ENCODE measurements at places on chromosomes 13 and 19. TPM values are rescaled to one million over a fixed set of nuclear protein-coding genes. Genes with fewer than 3 reads are reported as not detected.

EPS8L1 gene
- polyA plus RNA-seq, result 2.8 TPM

SIGLEC12 gene
- polyA plus RNA-seq, result 0.73 TPM

MEIOSIN gene
- polyA plus RNA-seq, result not detected

ZNF805 gene
- 1.7 TPM for polyA plus RNA-seq

GPR32 gene
- polyA plus RNA-seq, result not detected

PLPPR3 gene
- 0.18 TPM for polyA plus RNA-seq

IL11 gene
- polyA plus RNA-seq, result 0.08 TPM

- H3K4me1 ChIP-seq, result peaks cover 18% of the 10 kb centered on the region
- H3K4me3 ChIP-seq, result no peak overlapping the region
- H3K27me3 ChIP-seq, result no peaks in the 10 kb centered on the region
- no peaks in the 10 kb centered on the region for H3K36me3 ChIP-seq
- no peak overlapping the region for H3K27ac ChIP-seq
Measured at GRCh38 chr13:40547591-40548315, 118.7 kb downstream of the FOXO1 start.

DNA sequence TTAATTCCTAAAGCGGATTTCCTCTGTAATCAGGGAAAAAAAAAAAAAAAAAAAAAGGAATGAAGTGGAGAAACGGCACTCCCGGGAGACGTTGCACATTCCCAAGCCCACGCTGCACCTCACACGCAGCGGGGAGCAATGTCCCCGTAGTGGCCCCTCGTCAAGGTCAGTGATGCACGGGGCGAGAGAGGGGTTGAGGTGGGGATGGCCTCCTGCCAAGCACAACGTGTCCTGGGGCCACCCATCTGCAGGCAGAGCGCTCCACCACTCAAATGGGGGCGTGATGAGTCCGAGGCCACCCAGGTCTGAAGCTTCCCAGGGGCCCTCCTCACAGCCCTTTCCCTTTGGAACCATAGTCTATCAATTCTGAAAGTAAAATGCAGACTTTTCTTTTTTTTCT is 15.1 kb downstream of the PLK5 start:
- H3K4me3 ChIP-seq, result no peak overlapping the region
- peaks cover 8% of the 10 kb centered on the region for H3K4me1 ChIP-seq
- DNase-seq, result peak; percentile 72
- no peaks in the 10 kb centered on the region for H3K27me3 ChIP-seq
- no peaks in the 10 kb centered on the region for H3K36me3 ChIP-seq
- no peak overlapping the region for H3K27ac ChIP-seq

DNA sequence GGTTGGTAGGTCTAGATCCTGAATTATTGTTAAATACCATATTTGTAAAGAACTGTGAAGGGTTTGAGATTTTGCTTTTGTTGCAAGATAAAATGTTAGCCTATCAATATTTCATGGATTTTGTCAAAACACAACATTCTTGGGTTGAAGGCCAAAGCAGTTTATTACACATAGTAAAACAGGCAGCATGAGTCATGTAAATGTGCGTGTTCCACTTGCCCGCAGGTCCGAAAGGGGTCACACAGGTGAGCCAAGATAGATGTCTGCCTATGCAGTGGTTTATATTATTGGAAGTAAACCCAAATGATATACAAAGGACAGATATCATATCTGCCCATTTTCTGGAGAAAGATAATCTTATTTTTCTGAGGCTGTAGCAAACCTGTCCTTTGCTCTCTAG is 1654.4 kb upstream of the SPRY2 start:
- H3K27me3 ChIP-seq, result no peaks in the 10 kb centered on the region
- no peaks in the 10 kb centered on the region for H3K36me3 ChIP-seq
- DNase-seq, result no peak
- no peak overlapping the region for H3K4me3 ChIP-seq

DNA sequence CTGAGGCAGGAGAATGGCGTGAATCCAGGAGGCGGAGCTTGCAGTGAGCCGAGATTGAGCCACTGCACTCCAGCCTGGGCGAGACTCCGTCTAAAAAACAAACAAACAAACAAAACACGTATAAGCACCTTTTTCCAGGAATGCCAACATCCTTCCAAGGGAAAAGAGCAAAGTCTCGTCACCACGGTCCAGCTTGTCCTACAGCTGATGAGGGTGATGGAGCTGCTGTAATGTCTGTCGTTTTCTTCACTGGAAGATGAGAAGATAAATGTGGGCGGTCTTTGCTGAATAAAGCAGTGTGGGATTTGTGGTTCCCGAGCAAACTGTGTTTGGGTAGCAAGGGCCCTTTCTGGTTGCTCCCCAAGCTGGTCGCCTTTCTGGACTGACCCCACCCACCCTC is 166.6 kb downstream of the PTPRS start:
- no peak for DNase-seq
- no peaks in the 10 kb centered on the region for H3K4me1 ChIP-seq
- no peak overlapping the region for H3K27ac ChIP-seq
- no peak overlapping the region for H3K4me3 ChIP-seq
- H3K27me3 ChIP-seq, result no peaks in the 10 kb centered on the region
- H3K36me3 ChIP-seq, result no peaks in the 10 kb centered on the region

GRCh38 chr13:100798739-100799361 is 124.3 kb upstream of the TMTC4 start:
- H3K27ac ChIP-seq, result no peak overlapping the region
- H3K36me3 ChIP-seq, result no peaks in the 10 kb centered on the region
- no peaks in the 10 kb centered on the region for H3K4me1 ChIP-seq
- no peak for DNase-seq

DNA sequence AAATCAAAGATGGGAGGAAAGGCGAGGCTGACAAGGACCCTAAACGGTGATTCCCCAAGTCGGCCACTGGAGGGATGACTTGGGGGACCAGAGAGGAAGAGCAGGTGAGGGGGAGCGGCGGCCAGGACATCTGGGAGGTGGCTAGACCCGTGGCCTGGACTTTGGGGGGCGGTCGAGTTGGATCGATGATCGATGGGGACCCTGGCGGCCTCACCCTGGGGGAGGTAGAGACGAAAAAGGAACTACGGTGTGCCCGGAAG is 7.7 kb upstream of the CIRBP start:
- H3K27ac ChIP-seq, result peak overlapping the region; percentile 84
- H3K4me3 ChIP-seq, result peak overlapping the region; percentile 52
- H3K4me1 ChIP-seq, result peaks cover 40% of the 10 kb centered on the region
- no peaks in the 10 kb centered on the region for H3K27me3 ChIP-seq

- H3K36me3 ChIP-seq, result no peaks in the 10 kb centered on the region
- H3K4me3 ChIP-seq, result no peak overlapping the region
- no peak for DNase-seq
- no peak overlapping the region for H3K27ac ChIP-seq
- H3K27me3 ChIP-seq, result no peaks in the 10 kb centered on the region
Measured at GRCh38 chr19:30324982-30325381, 47.2 kb upstream of the ZNF536 start.

DNA sequence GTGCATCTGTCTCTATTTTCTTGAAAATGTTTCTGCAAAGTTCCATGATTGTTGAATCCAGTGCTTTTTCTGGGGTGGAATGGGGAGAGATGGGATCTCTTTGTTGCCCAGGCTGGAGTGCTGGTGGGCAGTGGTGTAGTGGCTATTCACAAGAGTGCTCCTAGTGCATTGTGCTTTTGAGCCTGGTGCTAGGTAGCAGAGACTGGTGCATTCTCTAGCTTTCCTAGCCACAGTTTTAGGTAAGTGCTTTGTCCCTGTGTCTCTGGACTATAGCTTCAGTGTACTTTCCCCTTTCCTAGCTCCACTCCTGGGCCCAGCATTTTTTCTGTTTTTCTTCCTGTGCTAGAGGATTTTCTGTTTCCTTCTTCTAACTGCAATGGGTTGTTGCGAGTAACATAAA is 825.6 kb downstream of the SLITRK6 start:
- no peaks in the 10 kb centered on the region for H3K27me3 ChIP-seq
- no peak overlapping the region for H3K4me3 ChIP-seq
- H3K4me1 ChIP-seq, result no peaks in the 10 kb centered on the region
- no peak overlapping the region for H3K27ac ChIP-seq
- no peak for DNase-seq

- H3K36me3 ChIP-seq, result no peaks in the 10 kb centered on the region
- H3K4me3 ChIP-seq, result peak within 1 kb of the TSS; percentile 66
- peak within 1 kb of the TSS; percentile 92 for H3K27ac ChIP-seq
- peak; percentile 94 for DNase-seq
- peaks cover 9% of the 10 kb centered on the region for H3K4me1 ChIP-seq
Measured at GRCh38 chr19:17215127-17215971, at the start of gene USE1. Gene USE1, plus strand, starts transcription at chr19:17215357. Its CDS starts 49 bp downstream, at chr19:17215406.

- H3K4me1 ChIP-seq, result peaks cover 2% of the 10 kb centered on the region
- no peak overlapping the region for H3K27ac ChIP-seq
- no peak for DNase-seq
- H3K36me3 ChIP-seq, result no peaks in the 10 kb centered on the region
Measured at GRCh38 chr13:110690516-110690915, 15.4 kb downstream of the CARS2 start.

DNA sequence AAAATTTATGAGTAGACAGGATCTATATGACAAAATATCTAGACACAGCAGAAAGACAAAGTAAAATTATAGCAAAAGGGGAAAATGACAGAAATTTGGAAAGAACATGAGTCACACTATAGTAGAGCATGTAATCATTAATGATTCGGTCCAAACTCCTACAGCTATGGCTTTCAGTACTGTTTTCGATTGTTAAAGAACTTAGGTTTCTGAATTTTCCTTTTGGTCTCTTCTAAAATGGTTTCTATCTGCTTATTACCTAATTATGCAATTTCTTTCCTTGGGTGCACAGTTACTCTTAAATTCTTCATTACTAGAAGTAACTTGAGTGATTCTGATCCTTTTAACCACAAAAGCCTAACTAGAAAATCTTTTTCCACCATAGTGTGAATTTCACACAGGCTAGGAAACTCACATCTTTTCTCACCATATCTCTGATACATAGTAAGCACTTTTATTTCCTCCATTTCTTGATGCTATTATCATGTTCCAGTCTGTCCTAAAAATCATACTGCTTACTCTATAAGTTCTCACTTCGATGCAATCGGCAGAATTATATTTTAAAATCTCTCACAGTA is 1101.4 kb downstream of the PCDH9 start:
- DNase-seq, result no peak
- no peak overlapping the region for H3K4me3 ChIP-seq
- H3K4me1 ChIP-seq, result no peaks in the 10 kb centered on the region
- H3K27ac ChIP-seq, result no peak overlapping the region
- no peaks in the 10 kb centered on the region for H3K36me3 ChIP-seq

DNA sequence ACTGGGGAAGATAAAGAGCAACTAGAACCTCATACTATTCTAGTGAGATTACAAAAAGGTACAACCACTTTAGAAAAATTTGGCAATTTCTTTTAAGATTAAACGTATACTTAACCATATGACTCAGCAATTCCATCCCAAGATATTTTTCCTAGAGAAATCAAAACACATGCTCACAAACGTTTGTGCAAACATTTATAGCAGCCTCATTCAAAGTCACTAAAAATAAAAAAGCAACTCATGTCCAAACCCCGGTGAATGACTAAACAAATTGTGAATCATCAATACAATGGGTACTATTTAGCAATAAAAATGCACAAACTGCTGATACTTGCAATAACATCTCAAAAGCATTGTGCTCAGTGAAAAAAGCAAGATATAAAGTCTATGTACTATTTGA is 121.5 kb downstream of the FRY start:
- H3K27me3 ChIP-seq, result no peaks in the 10 kb centered on the region
- peaks cover 5% of the 10 kb centered on the region for H3K4me1 ChIP-seq
- no peak overlapping the region for H3K4me3 ChIP-seq

- H3K27ac ChIP-seq, result no peak overlapping the region
- peak overlapping the region; percentile 8 for H3K4me3 ChIP-seq
- no peak for DNase-seq
- H3K4me1 ChIP-seq, result no peaks in the 10 kb centered on the region
Measured at GRCh38 chr13:27977476-27978300, 8.6 kb upstream of the CDX2 start.

- no peak for DNase-seq
- peaks cover 1% of the 10 kb centered on the region for H3K4me1 ChIP-seq
- no peaks in the 10 kb centered on the region for H3K36me3 ChIP-seq
- no peaks in the 10 kb centered on the region for H3K27me3 ChIP-seq
- no peak overlapping the region for H3K27ac ChIP-seq
Measured at GRCh38 chr13:97629601-97630272, 195.8 kb downstream of the RAP2A start.

- no peaks in the 10 kb centered on the region for H3K36me3 ChIP-seq
- no peak overlapping the region for H3K27ac ChIP-seq
- H3K4me3 ChIP-seq, result no peak overlapping the region
- no peaks in the 10 kb centered on the region for H3K27me3 ChIP-seq
- no peaks in the 10 kb centered on the region for H3K4me1 ChIP-seq
Measured at GRCh38 chr13:67273001-67273400, 42.9 kb upstream of the PCDH9 start.

DNA sequence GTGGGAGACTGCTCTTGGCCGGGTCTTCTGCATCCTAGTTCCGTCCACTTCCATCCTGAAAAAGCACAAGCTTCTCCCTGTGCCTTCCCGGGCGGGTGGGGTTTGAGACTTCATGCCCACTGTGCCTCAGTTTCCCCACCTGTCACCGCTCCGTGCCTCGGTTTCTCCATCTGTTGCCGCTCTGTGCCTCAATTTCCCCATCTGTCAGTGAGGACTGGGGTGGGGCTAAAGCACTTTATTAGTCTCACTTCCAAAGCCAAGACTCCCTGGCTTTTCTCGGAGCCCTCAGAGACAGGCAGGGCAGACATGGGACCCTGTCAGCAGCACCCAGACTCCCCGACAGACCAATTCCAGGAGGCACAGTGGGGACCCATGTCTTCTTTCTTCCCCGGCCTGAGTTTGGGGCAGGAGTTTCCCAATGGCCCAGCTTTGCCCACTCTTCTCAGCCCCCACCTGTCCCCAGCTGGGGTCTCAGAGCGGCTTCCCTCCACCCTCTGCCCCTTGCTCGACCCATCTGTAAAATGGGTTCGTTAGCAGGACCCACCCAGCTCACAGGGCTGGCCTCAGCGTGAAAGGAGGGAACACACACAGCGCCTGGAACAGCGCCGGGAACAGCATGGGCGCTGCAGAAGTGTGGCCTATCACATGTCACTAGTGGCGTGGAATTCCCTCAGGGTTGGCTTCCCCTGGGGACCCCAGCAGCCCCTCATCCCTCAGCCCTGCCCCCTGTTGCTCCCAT is 4.6 kb upstream of the PEAK3 start:
- no peak overlapping the region for H3K4me3 ChIP-seq
- H3K27ac ChIP-seq, result no peak overlapping the region
- DNase-seq, result no peak

GRCh38 chr13:24118576-24118975 is 41.9 kb upstream of the SPATA13 start:
- no peaks in the 10 kb centered on the region for H3K27me3 ChIP-seq
- H3K36me3 ChIP-seq, result no peaks in the 10 kb centered on the region
- H3K27ac ChIP-seq, result no peak overlapping the region
- no peak overlapping the region for H3K4me3 ChIP-seq
- H3K4me1 ChIP-seq, result peaks cover 7% of the 10 kb centered on the region

DNA sequence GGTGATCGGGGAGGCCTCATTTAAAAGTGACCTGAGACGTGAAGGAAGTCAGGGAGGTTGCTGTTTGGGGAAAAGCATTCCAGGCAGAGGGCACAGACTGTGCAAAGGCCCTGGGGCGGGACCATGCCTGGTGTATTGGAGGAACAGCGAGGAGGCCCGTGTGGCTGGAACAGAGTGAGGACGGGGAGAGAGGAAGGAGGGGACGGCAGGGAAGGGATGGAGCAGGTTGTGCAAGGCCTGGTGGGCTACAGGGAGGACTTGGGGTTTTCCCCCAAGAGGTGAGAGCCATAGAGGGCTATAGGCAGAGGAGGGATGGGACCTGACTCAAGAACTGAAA is 17.2 kb downstream of the PTPRS start:
- no peak overlapping the region for H3K27ac ChIP-seq
- no peaks in the 10 kb centered on the region for H3K36me3 ChIP-seq
- H3K4me1 ChIP-seq, result peaks cover 2% of the 10 kb centered on the region

- H3K4me1 ChIP-seq, result no peaks in the 10 kb centered on the region
- no peak for DNase-seq
- no peaks in the 10 kb centered on the region for H3K27me3 ChIP-seq
- H3K36me3 ChIP-seq, result no peaks in the 10 kb centered on the region
Measured at GRCh38 chr13:68627379-68627778, 1397.2 kb upstream of the PCDH9 start.
